ENCODE measurements at places on chromosomes 3 and 15.
A peak's percentile ranks its signal among the peaks of the same experiment; 100 is the strongest.

DNA sequence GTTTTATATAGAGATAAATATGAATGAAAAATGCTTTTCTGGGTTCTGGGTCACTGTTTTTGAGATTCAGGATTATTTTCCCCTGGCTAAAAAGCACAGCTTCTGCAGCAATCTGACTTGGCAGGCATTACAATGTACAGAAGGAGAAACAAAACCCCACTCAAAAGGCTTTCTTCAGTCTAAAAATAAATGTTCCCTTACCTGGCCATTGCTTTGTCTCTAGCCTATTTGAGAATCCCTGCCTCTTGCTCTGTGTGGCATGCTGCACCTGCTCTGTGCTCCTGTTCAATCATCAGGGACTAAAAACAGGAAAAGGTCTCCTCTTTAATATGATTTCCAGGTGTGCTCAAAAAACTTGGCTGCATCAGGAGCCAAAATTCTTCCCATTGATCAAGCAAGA, 187.4 kb upstream of the STAC start:
- DNase-seq = no peak

GRCh38 chr3:140128217-140128616, 193.2 kb downstream of the CLSTN2 start:
- DNase-seq = no peak

DNA sequence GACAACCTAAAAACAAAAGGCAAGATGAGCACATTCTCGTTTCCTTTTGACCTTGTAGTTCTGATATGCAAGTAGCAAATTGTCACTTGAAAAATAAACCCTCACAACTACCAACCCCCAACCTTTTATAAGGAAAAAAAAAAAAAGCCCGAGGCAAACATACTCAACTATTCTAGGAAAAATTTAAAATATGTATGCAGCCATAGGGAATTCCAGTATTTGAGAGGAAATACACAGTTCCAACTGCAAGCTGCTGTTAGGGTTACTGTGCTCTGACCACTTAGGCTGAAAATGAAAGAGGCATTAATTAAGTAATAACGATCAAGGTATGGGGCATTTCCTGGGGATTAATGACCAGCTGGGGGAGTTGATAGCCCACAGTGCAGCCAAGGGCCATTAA, 281.9 kb upstream of the DPH6 start:
- no peak for DNase-seq

- no peak for DNase-seq
These were observed 5.2 kb upstream of the MANF start for GRCh38 chr3:51379746-51380455.

- DNase-seq = peak; percentile 94
These were observed 62.4 kb upstream of the P3H2 start for GRCh38 chr3:190183121-190183520.

GRCh38 chr3:99903869-99904268, 86.2 kb downstream of the CMSS1 start:
- no peak for DNase-seq

DNA sequence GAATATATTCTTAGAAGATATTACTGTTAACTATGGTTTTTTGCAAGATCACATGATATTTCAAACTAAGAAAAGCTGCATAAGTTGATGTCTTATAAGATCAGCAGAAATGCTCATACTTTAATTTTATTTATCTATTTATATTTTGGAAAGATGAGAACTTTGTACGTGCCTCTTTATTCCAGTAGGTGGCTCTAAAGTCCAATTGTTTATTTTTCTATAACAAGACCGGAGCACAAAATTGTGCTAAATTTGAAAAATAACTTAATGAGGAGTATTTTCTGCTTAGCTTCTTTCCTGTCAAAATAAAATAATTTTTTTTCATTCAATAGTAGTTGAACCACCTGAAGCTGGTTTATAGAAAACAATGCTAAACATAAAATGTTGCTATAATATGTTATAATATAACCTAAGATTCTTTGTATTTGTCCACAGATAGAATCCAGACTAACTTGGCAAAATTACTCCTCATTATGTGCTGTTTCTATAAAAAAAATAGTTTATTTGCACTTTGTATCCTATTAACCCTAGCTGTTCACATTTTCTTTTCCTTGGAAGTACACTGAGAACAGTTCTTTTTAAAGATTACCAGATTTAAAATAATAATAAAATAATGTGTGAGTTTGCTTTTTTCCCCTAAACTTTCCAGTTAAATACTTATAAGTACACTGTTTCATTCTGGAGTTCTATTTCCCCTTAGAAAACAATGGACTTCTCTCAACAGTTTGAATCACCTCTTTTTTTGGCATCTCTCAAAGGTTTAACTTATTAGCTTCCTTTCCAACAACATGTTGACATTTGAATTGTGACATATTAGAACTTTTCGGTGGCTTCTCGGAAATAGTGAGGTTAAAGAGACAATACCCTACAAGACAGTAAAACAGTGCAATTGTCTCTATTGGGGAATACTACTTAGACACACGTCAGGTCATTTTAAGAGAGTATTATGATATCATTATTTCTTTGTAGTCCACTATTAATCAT, 530.0 kb downstream of the MECOM start:
- DNase-seq = no peak

GRCh38 chr3:118793176-118793575, 241.5 kb downstream of the IGSF11 start:
- DNase-seq = no peak

DNA sequence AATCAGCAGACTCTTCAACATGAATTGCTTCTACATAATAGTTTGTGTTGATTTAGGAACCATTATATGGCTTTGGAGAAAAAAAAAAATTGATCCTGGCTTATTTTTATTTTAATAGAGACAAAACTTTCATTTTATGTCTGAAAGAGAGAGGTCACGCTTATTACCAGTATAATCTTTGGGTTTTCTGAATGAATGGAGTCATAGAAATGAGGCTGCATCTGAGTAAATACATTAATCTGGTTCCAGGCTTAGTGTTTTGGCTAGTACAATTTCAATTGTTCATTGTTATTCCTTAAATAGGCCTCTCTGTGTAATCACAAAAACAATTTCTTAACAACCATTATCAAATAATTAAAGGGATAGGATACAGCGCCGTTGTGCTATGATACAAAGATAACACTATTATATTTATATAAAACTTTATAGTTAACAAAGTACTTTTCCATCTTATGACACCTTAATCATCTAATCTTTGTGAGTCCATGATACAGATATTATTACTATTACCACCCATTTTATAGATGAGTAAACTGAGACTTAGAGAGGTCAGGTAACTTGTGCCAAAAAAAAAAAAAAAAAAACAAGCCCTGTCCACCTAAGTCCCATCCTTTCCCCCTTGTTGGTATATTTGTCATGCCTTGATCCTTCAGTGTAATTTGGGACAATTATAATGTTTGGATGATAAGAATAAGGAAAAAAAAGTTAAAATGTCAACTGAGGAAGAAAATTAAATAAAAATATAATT, 41.8 kb upstream of the GOLM2 start:
- DNase-seq = no peak

- DNase-seq = no peak
These were observed 28.5 kb downstream of the TSPAN3 start for GRCh38 chr15:77042245-77042919.

- DNase-seq = no peak
These were observed 41.7 kb downstream of the CHST14 start for GRCh38 chr15:40512440-40512839.

- no peak for DNase-seq
These were observed 664.7 kb downstream of the MECOM start for GRCh38 chr3:168998792-168999191.

- DNase-seq = no peak
These were observed 41.2 kb upstream of the BCL2A1 start for GRCh38 chr15:80012060-80012726.

DNA sequence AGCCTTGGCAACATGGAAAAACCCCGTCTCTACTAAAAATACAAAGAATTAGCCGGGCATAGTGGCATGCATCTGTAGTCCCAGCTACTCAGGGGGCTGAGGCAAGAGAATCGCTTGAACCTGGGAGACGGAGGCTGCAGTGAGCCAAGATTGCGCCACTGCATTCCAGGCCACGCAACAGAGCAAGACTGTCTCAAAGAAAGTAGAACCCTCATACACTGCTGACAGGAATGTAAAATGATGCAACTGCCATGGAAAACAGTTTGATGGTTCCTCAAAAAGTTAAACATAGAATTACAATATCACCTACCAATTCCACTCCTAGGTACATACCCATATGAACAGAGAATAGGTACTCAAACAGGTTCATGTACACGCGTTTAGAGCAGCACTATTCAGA, 158.9 kb downstream of the TBC1D5 start:
- DNase-seq = no peak

DNA sequence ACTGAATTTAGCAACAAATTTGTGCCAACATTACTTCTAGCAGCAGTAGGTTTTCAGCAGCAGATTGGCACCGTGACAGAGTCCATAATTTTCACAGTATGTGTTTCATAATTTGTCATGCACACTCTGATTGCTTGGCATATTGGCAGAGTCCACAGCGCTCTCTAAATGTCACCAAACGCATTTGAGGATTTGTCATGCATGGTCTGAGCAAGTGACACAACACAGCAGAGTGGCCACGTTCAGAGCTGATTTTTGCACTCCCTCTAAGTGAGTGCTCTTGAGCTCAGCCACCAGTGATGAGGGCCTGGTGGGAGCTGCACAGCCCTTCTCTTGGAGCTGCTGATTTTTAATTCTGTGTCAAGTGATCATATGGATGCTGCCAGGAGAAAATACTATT, 1270.8 kb downstream of the ROBO1 start:
- DNase-seq = no peak

DNA sequence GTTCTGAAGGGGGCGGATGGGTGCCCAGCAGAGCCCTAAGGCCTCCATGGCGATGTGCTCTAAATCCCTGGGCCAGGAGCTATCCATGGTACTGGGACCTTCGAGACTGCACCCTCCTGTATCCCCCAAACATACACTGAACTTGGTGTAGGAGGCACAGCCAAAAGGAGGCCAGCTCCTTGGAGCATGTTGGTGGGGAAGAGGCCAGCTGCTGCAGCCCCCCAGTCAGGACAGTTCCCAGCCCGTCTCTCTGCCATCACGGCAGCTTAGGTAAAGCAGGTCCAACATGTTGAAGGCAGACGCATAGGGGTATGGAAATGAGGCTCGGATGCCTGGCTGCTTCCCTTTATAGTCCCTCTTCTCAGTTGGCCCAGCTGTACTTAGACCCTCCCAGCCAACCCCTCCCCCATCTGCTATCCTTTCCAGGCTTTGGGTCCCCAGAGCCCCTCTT, 1.8 kb downstream of the CAMKV start:
- peak; percentile 10 for DNase-seq

DNA sequence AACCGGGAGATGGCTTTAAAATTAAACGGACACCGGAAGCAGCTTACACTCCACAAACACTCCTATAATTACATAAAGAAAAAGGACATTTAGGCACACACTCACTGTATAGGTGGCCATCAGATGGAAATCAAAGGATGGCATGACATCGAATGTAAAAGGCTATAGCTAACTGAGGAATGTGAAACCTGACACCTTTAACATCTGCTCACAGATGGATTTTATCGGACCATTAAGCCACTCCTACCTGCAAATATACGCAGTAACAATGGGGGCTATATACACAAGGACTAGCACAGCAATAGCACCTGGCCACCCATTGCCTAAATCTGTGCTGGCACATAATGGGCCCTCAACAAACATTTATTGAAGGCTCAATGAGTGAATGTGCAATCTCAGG, 14.5 kb upstream of the RBSN start:
- DNase-seq = no peak

- peak; percentile 95 for DNase-seq
These were observed 11.4 kb downstream of the GPR87 start for GRCh38 chr3:151305060-151305774.
